IPS-NIHi11 (cell line): ENCODE measurements at places on chromosomes 7 and 10.

DNA sequence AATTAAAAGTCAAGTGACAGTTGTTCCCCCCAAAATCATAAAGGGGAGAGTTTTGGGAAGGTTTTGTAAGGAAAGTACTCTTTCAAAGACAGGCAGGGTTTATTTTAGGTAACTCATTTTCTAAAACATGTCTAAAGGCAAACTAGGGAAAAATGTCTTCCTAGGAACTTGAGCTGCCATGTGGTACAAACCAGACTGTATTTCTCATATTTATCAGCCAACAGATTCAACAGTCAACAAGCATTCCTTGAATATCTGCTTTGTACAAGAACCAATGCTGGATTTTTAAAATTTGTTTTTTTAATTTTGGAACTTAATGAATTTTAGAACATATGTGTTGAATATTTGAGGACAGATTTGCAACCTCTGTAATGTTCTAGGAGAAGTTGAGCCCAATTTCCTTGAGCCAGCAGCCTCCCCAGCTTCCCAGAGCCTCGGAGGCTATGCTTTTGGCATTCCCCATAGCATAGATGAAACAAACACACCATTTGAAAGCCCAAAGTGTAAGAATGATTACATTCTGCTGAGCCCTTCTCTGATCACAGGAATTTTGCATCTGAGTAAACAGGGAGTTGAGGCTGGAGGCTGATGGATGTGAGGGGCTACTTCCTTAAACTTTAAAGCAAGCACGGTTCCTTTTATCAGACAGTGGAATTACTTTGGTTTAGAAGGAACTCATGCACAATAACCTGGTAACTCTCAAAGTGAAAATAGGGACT, 345.1 kb downstream of the RNLS start:
- DNase-seq = no peak

- peak; percentile 96 for DNase-seq
Measured at GRCh38 chr10:127906548-127907377, at the start of gene PTPRE. PTPRE (plus strand) TSS chr10:127907103; CDS start chr10:128040882, 133,779 bp downstream.

DNA sequence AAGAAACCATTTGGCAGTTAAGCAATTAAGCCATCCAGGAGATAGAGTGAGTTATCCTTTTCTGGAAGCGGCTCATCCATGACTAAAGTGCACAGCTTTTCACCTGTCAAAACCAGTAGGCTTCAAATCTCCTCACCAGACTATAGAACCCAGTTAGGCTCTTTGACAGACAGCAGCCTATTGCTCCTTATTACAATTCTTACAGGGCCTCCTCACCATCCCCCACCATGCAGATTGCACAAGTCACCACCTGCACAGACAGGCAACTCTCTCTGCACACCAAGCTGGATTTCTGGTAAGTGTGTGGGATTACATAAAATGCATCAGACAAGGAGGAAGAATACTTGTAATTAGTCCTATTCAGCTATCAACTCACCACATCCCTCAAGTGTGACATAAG, 301.6 kb downstream of the SNX13 start:
- DNase-seq = no peak

DNA sequence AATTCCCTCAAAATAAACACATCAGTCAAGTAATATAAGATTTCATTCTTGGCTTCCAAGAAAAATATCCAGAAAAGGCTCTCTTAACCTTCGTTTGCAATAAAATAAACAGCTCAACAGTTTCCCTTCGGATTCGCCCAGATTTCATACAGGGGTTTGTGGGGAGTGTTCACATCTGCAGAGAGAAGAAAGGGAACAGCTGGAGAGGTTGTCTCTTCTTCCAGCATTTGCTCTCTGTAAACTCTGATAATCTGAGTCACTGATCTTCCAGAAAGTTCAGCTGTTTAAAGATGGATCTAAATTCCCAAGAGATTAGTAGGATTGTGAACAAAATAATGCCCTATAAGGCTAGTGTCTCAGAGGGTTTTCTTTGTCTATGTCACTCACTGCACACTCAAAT, 277.9 kb downstream of the HPSE2 start:
- DNase-seq = no peak

DNA sequence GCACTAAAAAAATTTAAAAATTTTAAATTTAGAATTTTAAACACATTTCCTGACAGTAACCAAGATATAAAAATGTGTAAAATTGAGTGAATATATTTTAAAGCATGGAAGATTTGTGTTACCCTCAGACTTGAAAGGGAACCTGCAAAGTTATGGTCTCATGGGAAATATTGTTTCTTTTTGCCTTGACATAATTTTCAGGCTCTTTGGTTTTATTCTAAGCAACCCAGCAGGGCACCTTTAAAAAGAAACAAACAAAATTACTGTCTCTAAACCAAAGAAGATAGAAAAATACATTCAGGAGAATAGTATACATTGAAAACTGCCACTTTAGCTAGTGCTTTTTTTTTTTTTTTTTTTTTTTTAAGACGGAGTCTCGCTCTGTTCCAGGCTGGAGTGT, 87.5 kb downstream of the ADK start:
- DNase-seq = no peak

DNA sequence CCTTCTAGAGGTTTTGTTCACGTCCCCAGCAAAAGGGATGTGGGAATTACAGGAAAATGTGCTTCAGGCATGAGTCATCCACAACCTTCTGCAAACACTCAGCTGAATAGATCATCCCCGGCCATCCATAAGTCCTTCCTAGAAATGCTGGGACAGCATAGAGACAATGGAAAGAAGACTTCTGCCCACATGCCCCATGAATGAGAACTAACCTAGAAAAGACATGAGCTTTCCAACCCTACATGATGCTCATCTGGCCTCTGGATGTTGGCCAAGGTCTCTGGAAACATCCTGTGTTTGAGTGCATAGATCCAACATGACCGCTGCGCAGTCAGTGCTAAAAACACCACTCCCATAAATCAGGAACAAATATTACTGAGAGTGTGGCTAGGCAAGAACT, 277.5 kb downstream of the PLXNA4 start:
- DNase-seq = no peak

- peak; percentile 100 for DNase-seq
Measured at GRCh38 chr10:70233109-70233938, at the start of gene PPA1. PPA1 (minus strand) TSS chr10:70233429; CDS start chr10:70233327, 102 bp downstream.

DNA sequence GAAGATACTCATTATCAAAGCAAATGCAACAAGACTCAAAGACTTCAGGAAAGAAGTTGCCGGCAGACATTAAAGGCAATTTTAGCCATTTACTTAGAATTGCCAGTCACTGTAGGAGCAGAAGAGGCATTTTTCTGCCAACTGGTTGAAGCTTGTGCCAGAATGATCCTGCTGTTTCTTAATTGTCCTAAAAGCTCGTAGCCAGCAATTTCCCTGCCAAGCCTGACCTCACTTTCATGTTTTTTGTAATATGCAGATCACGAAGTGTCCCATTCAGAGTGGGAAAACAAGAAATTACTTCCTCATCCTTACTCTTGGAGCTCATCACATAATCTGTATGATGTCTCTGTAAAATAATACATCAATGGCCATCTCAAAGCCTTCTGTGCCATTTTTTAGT, 130.9 kb upstream of the ANKRD1 start:
- DNase-seq = no peak

- DNase-seq = no peak
Measured at GRCh38 chr7:151061213-151062110, 2.1 kb downstream of the SLC4A2 start.

GRCh38 chr10:34494012-34494411, 321.1 kb downstream of the PARD3 start:
- no peak for DNase-seq

DNA sequence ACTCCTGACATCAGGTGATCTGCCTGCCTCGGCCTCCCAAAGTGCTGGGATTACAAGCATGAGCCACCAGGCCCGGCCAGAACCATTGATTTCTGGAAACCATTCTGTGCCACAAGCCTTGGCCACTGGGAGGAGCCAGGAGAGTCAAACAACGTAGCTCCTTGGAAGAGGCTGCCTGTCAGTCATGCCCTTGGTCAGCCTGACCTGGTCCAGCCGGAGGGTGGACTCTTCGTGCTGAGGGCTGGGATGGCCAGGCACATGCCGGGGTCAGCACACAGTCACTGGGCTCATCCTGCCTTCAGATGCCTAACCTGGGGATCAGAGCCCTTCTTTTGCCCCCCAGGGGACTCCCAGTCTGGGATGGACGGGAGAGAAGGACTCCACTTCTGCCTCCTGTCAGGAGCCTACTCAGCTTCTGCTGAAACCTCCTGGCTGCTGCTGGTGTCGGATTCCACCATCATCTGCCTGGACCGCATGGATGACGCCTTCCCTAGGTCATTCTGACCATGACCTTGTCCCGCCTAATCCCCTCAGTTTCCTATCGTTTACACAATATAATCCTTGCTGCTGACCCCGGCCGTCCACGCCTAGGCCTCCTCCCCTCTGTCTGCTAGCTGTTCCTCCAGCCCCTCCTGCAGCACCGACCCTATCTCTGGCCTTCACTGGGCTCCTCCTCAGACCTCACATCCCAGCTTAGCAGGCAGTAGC, 30.4 kb downstream of the TMEM270 start:
- DNase-seq = peak; percentile 62

DNA sequence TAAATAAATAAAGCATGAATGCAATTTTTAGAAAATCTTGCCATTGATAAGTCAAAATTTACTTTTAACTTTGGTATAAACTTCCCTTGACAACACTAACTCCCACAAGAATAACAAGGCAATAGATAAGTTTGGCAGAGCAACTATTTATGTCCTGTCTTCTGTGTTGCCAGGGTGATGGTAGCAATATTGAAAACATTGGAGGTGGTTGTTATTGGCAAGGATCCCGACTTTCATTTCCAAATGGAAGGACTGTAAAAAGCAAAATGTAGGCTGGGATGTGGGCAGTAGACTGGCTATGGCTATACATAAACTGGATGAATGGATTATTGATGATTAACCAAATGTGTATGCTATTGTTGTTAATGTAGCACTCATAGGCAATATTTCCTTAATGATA, 134.9 kb upstream of the CACNA2D1 start:
- no peak for DNase-seq

GRCh38 chr10:129950676-129951075, 13.4 kb downstream of the EBF3 start:
- no peak for DNase-seq

DNA sequence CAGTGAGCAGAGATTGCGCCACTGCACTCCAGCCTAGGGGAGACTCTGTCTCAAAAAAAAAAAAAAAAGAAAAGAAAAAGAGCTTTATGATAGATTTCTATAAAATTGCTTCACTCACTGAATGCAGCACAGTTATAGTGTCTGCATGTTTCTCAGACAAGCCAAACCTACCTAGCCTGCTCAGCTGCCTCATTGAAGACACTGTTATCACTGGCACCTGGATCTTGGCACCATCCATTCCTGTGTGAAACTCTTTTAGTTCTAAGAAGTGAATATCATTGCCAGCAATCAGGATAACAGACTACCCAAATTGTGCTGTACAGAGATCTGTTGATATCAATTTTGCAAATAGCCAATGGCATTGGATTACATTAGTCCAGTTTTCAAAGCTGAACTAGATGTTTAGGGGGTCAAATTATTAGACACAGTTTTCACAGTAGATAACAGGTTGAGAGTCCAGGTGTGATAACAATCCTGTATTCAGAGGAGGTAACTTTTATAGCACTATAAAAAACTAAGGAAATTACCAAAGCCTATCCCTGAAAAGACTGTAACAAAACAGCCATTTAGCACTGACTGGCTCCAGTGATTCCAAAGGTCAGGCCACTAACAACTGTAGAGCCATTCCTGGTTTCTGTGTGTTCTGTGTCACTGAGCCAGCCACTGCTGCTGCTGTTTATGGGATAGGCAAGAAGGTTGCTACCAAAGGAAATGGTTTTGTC, 17.1 kb downstream of the PDSS1 start:
- DNase-seq = no peak

DNA sequence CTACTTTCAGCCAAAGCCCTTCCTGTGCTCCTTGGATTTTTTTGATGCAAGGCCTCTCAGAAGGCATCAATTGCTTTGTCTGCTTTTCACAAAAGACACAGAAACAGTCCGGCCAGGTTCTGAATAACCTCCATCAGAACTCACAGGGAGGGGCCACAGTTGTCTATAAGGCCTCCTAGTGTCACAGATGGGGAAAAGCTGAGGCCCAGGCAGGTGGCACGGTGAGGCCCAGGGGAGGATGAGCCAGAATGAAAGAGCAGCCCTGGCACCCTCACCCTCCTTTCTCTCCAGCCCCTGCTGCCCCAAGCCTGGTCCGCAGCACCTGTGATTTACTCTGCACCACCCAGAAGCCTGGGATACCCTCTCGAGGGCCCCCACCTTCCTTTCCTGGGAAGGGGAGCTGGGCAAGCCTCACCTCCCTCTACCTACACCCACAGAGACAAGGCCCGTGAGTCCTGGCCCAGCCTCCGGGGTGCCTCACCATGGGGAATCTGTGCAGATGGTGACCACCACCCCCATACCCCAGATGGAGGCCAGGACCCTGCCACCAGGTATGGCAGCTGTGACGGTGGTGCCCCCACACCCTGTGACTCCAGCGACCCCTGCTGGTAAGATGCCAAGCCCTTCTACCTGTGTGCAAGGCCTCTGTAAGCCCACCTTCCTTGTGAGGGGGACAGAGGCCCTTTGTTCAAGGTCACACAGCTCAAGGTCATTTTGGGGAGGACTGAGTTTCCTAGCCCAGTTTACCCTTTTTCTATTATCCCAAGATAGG, 26.2 kb upstream of the ZNF467 start:
- DNase-seq = peak; percentile 90

GRCh38 chr10:127303105-127303504, 106.7 kb upstream of the INSYN2A start:
- no peak for DNase-seq

GRCh38 chr7:111833466-111833865, 271.2 kb upstream of the IMMP2L start:
- no peak for DNase-seq

- peak; percentile 78 for DNase-seq
Measured at GRCh38 chr7:5406957-5407945, 16.4 kb downstream of the TNRC18 start.

GRCh38 chr7:155452505-155453295, 5.2 kb upstream of the EN2 start:
- no peak for DNase-seq

- no peak for DNase-seq
Measured at GRCh38 chr10:98538472-98538871, 91.7 kb upstream of the HPS1 start.

DNA sequence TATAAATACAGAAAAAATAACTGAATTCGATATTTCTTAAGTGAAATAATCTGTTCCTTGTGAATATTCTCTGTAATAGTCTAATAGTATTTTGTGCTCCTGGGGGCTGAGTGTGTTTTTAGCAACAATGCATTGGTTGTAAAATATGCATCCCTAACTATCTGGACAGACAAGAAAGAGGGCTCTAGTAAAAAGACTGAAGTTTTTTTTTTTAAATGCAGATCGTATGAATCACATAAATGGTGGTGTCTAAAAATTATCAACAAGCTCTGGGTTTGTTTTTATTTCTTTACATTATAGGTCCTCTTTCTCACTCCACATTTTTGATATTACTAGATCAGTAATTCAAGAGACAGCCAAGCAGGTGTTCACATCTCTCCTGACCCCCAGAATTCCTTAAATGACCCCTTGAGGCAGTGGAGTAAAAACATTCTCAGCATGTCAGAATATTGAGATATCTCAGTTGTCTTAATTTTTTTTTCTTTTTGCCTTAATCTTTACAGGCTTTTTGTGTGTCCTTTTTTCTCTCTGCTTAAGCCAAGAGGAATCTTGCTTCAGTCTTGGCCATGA, 18.2 kb downstream of the ARID5B start:
- no peak for DNase-seq
